ENCODE measurements at places on chromosomes 6 and 20.

DNA sequence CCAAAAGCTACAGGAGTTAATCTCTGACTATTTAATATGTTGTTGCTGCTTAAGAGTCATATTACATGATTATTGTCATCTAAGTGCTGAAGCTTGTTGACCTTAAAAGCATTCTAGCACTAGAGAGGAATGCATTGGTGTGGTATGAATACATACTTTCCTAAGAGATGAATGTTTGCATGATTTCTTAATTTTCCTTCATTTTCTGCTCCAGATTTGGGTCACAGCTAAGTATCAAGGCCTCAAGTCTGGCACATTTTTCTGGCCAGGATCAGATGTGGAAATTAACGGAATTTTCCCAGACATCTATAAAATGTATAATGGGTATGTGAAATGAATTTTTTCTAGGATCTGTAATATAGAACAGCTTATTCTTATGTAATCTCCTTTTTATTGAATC is 53.6 kb downstream of the ENPP1 start:
- peaks cover 17% of the 10 kb centered on the region for H3K4me1 ChIP-seq
- H3K4me3 ChIP-seq, result no peak overlapping the region
- no peaks in the 10 kb centered on the region for H3K27me3 ChIP-seq
- no peak for DNase-seq
- no peak overlapping the region for H3K27ac ChIP-seq

DNA sequence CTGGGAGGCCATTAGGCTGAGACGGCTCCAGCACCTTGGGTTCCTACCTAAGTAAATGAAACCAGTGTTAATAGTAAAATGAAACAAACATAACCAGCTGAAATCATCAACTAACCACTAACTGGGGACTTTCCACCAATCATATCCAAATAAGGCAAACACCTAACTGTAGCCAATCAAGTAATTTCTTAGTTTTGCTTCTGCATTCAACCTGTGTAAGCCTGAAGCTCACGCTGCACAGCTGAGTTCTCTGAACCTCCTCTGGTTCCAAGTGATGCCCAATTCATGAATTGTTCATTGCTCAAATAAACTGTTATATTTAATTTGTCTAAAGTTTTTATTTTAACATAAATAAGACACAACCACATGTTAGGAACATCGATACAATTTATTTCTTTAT is 22.5 kb downstream of the KLHL32 start:
- no peak for DNase-seq
- H3K4me3 ChIP-seq, result no peak overlapping the region
- H3K27me3 ChIP-seq, result no peaks in the 10 kb centered on the region
- H3K27ac ChIP-seq, result no peak overlapping the region
- H3K36me3 ChIP-seq, result no peaks in the 10 kb centered on the region
- no peaks in the 10 kb centered on the region for H3K4me1 ChIP-seq

DNA sequence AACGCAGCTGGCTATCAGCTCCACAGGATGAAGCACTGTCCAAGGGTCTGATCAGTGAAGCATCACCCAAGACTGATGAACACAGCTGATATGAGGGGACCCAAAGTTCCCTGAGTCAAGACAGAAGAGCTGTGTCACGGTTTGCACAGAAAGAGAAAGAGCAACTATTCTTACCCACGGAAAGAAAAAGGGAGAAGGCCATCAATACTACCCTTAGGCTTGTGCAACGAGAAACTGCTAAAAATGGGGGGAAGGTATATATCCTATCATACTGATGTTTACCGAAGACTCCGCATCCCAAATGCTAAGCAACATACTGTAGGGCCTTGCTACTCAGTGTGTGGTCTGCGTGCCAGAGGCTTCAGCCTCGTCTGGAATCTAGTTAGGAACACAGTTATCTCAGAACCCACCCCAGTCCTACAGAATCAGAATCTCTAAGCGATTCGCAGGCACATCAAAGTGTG is 665 bp downstream of the FASTKD5 start:
- no peaks in the 10 kb centered on the region for H3K36me3 ChIP-seq
- H3K4me3 ChIP-seq, result peak overlapping the region; percentile 96
- no peaks in the 10 kb centered on the region for H3K27me3 ChIP-seq
- peaks cover 31% of the 10 kb centered on the region for H3K4me1 ChIP-seq

GRCh38 chr6:114707081-114707620 is 364.3 kb upstream of the HS3ST5 start:
- H3K4me3 ChIP-seq, result no peak overlapping the region
- no peaks in the 10 kb centered on the region for H3K27me3 ChIP-seq
- DNase-seq, result no peak

DNA sequence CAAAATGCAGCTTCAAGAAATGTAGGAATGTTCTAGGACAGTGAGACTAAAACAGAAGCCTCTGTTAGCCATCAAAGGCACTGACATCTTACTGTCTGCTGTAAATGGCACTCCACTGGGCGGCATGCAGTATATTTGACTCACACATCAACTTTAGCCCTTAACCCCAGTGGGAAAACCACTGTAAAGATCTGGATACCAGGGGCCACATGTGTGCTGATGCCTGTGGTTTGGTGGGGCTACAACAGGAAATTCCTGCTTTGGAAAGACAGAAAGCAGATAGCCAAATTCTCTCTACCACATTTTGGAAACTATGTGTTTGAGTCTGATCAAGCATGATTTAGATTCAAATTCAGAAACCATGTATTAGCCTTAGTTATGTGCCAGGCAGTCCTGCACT is 4.3 kb downstream of the PFDN4 start:
- H3K4me3 ChIP-seq, result no peak overlapping the region
- no peak overlapping the region for H3K27ac ChIP-seq
- no peak for DNase-seq
- H3K27me3 ChIP-seq, result no peaks in the 10 kb centered on the region
- peaks cover 4% of the 10 kb centered on the region for H3K36me3 ChIP-seq

DNA sequence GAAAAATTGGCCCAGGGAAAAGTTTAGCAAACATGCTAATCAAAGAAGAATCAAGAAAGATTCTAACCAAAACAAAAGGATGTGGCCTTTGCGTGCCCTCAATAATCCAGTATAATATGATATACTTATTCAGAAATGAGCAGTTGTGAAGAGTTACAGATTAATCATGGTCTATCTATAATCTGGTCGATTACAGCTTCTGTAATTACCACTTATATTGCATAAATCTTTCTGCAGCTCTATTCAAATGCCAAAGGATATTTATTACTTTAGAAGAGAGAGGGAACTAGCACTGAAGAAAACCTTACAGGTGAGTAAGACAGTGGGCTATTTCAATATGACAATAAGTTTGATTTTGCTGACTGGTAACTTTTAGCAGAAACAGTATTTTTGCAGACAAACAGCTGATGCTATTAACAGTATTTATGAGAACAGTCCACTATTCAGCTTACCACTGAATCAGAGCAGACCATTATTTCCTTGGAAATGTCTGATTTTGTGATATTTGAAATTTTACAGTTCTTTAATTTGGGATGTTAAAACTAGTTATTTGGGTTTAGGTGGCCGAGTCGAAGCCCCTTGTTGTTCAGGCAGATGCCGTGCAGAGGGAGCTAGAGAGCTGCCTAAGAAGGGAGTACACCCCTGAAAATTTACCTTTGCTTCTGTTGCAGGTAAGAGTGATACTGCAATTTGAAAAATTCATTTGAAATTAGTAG is 92.2 kb downstream of the CEP57L1 start:
- H3K36me3 ChIP-seq, result no peaks in the 10 kb centered on the region
- no peak overlapping the region for H3K4me3 ChIP-seq
- no peak overlapping the region for H3K27ac ChIP-seq
- H3K4me1 ChIP-seq, result peaks cover 14% of the 10 kb centered on the region

All from transverse colon (tissue), 4 donors.